Fibroblast of the aortic adventitia (primary cell): ENCODE measurements at places on chromosomes 2 and 18. TPM values are rescaled to one million over a fixed set of nuclear protein-coding genes. Genes with fewer than 3 reads are reported as not detected.

DNA sequence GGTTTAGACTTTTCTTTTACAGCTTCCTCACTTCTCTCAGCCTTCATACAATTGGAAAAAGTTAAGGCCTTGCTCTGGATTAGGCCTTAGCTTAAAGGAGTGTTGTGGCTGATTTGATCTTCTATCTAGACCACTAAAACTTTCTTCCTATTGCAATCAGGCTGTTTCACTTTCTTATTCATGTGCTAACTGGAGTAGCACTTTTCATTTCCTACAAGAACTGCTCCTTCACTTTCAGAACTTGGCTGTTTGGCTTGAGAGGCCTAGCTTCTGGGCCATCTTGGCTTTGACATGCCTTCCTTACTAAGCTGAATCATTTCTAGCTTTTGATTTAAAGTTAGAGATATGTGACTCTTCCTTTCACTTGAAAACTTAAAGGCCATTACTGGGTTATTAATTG lies 114.3 kb downstream of the ARHGEF4 start:
- no peak for DNase-seq

GRCh38 chr18:3323900-3324299 lies 62.0 kb downstream of the MYL12B start:
- peak; percentile 54 for DNase-seq

- no peak for DNase-seq
These were observed 11.2 kb upstream of the WIPF1 start for GRCh38 chr2:174608866-174609214.

Gene ABCB11
- not detected in 2 replicates for total RNA-seq

DNA sequence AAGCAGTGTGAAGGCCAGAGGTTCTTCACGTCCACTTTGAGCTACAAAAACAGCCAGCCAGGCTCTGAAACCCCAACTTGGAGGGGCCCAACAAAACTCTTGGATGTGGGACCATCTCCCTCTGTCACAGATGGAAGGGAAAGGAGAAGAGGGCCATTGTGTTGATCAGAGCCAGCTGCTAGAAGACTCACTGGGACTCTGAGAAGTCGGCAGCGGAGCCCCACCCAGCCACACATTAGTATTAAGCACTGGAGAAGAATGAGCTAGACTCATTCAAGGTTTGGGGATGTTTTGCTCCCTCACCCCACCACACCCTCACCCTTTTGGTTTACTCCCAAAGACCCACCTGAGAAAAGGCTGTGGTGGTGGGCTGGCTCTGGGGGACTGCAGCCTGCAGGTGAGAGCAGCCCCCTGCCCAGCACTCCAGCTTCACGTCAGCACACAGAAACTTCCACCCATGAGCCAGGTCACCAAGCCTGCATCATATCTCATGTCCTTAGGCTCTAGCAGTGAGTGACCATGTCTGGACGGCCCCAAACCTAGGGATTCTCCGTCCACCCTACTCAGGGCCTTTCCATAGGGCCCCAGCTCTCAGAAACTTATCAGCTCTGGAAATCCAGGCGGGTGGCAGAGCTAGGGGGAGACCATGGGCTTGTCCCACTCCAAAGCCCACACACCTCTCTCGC lies 12.6 kb downstream of the TEX51 start:
- DNase-seq, result no peak

- no peak for DNase-seq
These were observed 278.9 kb upstream of the HDAC4 start for GRCh38 chr2:239679755-239680154.

Gene POTEJ
- not detected in 2 replicates for total RNA-seq

DNA sequence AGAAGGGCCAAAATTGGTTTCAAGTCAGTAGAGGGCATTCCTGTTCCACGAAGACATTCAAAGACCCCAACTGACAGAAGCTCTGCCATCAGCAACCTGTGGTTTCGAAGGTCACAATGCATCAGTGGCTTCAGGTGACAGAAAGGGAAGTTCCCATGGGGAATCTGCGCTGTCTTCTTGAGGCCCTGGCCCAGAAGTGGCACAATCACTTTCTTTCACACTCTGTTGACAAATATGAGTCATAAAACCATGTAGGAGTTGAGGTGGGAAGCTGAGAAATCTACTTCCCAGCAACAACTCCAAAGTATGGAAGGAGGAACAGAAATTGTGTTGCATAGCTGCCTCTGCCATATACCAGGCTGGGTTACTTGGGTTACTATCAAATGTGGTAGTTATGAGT lies 621.1 kb upstream of the FANCL start:
- DNase-seq, result no peak

GRCh38 chr2:71417300-71418202 lies 35.8 kb upstream of the DYSF start:
- DNase-seq, result no peak

DNA sequence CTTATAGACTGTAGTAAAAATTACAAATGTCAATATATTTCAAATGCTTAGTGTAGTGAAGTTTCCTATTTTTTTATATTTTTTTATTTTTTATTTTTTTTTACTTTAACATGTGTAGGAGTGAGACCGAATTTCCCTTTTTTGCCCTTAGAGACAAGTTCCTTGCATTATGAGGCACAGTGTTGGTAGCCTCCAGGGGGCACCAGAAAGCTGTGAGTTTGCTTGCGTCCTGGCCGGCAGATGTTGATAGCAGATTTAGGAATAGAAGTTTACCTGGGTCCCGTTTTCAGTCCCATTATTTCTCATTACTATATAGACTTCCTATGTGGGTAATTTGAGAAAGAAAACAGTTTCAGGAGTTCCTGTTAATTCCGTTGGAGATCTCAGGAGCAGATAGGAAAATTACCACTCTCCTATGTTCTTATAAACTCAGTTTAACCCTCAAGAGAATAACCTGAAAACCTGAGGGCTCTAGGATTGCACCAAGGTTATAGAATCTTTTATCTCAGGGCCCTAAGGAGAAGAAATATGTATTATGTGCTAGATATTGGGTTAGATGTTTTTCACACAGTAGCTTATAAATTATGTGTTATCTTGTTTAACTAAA lies 157.5 kb upstream of the SESTD1 start:
- DNase-seq, result peak; percentile 84

Gene CRYGC
- not detected in 2 replicates for total RNA-seq

DNA sequence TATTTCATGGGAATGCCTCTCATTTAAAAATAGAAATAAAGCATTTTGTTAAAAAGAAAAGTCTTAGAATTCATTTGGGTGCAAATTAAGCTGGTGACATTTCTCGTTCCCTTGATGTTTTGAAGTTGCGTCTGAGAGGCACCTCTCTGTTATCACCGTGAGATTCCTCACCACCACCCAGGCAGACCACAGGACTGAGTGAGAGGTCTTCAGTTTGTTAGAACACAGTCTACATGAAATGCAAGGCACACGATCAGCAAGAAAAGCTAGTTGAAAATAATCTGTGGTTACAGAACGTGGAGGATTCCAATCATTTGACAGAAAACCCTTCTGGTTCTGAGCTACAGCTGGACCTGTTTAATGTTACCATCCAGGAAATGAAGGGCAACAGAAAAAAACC lies 116.0 kb downstream of the UXS1 start:
- no peak for DNase-seq

Gene PTRHD1
- 23.7 and 33.4 TPM in 2 replicates for total RNA-seq

Gene STEAP3
- total RNA-seq, result 7.0 and 50.9 TPM in 2 replicates

DNA sequence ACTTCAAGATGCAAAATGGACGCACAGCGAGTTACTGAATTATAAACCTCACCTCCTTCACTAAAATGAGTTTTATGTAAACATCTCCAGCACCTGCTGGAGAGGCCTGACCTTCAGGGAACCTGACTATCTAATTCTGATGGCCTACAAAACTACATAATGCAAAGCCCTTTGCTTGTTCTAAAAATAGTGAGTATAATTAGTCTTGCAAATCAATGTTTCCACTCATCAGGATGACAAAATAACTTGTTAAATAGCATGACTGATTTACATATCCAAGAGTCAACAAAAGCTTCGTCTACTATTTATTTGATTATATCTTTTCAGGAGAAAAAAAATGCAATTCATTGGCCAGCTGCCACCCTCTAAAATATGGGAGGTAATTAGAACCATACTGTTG lies 326.3 kb upstream of the MC4R start:
- DNase-seq, result no peak

Gene LRRTM1
- 0.09 TPM in 1 of 2 replicates, not detected in the other for total RNA-seq

Gene LAMA1
- 3.5 and 30.1 TPM in 2 replicates for total RNA-seq

- DNase-seq, result no peak
These were observed 98.2 kb downstream of the DYSF start for GRCh38 chr2:71551631-71551915.

Gene NCKAP5
- 1.7 and 4.4 TPM in 2 replicates for total RNA-seq

DNA sequence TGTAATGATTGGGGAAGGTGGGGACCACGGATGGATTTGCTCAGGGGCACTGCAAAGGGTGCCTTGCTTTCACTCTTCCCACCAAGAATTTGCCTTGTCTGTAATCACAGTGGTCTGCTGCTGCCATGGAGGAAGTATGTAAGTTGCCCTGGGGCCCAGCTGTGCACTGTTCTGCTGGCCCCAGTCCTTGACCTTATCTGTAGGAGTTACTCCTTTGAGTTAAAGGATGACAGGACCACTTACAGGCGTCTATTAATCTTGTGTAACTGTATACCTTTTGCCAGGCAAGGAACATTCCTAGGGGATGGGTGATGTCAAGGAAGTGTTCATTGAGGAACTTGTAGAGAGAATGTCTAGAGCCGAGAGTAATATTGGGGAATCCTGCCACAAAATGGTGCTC lies 212.8 kb upstream of the LRRTM1 start:
- no peak for DNase-seq

- peak; percentile 25 for DNase-seq
These were observed 241.6 kb downstream of the CDCA7 start for GRCh38 chr2:173596244-173596643.

Gene PROM2
- total RNA-seq, result 0.18 and 0.33 TPM in 2 replicates

Gene RGPD8
- total RNA-seq, result 16.4 and 22.1 TPM in 2 replicates

DNA sequence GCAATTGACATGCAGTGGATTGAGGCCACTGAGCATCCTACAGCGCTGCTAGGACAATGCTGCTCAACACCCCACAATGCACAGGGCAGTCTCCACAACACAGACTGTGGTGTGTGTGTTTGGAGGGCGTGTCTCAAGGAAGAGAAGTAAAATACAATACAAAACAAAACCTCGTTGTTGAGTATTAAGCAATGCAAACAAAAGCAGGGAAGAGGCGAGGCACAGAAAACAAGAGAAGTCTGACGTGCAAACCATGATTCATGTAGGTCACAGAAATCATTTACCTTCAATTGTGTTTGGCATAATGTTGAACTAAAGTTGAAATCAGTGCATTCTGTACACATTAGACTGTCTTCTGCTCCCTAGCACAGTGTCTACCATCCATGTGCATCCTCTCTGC lies 260.9 kb downstream of the PHLPP1 start:
- no peak for DNase-seq

Gene GRB14
- 6.1 and 6.9 TPM in 2 replicates for total RNA-seq

Gene ALK
- 0.27 and 0.82 TPM in 2 replicates for total RNA-seq

GRCh38 chr2:169761251-169761969 lies 27.8 kb downstream of the KLHL23 start:
- DNase-seq, result no peak

Gene ANTXR1
- total RNA-seq, result 31.5 and 61.5 TPM in 2 replicates

Gene TMEFF2
- total RNA-seq, result 4.7 and 9.4 TPM in 2 replicates

Gene PDE1A
- 18.7 and 34.9 TPM in 2 replicates for total RNA-seq

DNA sequence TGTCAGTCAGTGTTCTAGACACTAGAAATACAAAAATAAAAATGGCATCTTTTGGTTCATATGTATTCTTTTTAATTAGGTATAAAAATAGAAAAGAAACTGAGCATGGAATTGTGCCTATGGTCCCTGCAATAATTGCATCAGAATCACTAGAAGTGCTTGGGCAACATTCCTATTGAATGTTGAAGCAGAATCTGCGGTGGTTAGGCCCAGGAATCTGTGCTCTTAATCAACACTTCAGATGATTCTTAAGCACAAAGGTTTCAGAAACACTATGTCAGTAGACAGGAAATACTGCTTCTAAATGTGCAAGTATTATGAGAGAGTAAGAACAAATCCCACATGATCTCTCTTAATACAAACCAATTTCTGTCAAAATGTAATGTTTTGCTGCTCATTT lies 20.3 kb upstream of the RBBP8 start:
- DNase-seq, result peak; percentile 75

GRCh38 chr2:18244845-18245244 lies 315.6 kb downstream of the RDH14 start:
- DNase-seq, result no peak

- no peak for DNase-seq
These were observed 5.4 kb downstream of the CACNB4 start for GRCh38 chr2:152093464-152093863.

Gene FTCDNL1
- 1.5 TPM in 1 of 2 replicates, not detected in the other for total RNA-seq

DNA sequence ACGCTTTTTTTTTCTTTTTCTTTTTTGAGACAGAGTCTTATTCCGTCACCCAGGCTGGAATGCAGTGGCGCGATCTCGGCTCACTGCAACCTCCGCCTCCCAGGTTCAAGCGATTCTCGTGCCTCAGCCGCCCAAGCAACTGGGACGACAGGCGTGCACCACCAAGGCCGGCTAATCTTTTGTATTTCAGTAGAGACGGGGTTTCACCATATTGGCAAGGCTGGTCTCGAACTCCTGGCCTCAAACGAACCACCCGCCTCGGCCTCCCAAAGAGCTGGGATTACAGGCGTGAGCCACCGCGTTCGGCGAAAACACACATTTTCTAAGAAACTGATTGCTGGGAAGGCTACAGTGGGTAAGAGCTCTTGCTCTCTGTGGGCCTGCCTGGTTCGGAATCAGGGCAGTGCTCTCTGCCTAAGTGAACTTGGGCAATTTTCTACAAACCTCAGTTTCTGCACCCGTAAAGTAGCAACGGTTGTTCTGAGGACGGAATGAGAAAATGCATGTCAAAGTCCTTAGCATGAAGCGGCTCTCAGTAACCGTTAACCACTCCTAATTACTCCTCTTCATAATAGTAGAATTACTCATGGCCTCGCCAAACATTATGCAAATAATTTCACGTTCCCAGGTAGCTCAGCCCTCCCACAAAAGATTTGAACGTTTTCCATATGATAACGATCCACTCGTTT lies 1.0 kb upstream of the PMAIP1 start:
- DNase-seq, result no peak

Gene TUBB6
- total RNA-seq, result 75.6 and 358 TPM in 2 replicates

DNA sequence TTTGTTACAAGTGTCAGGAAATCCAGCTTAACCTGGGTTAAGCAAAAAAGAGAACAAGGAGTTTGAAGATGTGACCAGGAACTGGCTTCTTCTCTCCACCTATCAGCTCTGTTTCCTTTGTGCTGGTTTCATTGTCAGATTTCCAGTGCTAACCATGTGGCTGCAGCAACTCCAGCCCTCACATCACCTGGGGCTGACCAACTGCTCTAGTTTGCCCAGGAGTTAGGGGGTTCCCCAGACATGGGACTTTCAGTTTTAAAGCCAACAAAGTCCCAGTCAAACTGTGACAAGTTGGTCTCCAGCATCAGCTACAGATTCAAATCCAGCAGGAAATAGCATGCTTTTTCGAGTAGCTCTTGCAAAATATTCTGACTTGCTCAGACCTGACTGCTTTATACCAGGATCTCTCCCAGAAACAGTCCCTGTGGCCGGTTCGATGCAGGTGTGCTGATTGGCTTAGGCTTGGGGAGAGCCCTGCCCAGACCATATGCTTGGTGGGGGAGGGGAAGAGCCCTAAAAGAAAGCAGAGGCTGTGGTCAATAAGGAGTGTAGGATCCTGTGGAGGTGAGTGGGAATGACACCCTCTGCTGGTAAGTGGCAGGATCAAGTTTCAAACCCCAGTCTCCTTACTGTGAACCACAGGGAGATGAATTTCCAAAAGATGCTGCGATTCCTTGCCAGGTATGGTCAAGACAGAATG lies 49.5 kb downstream of the KCNE4 start:
- peak; percentile 60 for DNase-seq
